ENCODE measurements at places on chromosomes 3 and 15. TPM values are rescaled to one million over a fixed set of nuclear protein-coding genes. Genes with fewer than 3 reads are reported as not detected.

GRCh38 chr3:157841029-157841428 lies 265.2 kb downstream of the SHOX2 start:
- DNase-seq = no peak

FRMD4B gene
- 74.6 TPM for total RNA-seq

RAB43 gene
- 7.9 TPM for total RNA-seq

- no peak for DNase-seq
These were observed 7.9 kb upstream of the ATP2B2 start for GRCh38 chr3:10513306-10513705.

DNA sequence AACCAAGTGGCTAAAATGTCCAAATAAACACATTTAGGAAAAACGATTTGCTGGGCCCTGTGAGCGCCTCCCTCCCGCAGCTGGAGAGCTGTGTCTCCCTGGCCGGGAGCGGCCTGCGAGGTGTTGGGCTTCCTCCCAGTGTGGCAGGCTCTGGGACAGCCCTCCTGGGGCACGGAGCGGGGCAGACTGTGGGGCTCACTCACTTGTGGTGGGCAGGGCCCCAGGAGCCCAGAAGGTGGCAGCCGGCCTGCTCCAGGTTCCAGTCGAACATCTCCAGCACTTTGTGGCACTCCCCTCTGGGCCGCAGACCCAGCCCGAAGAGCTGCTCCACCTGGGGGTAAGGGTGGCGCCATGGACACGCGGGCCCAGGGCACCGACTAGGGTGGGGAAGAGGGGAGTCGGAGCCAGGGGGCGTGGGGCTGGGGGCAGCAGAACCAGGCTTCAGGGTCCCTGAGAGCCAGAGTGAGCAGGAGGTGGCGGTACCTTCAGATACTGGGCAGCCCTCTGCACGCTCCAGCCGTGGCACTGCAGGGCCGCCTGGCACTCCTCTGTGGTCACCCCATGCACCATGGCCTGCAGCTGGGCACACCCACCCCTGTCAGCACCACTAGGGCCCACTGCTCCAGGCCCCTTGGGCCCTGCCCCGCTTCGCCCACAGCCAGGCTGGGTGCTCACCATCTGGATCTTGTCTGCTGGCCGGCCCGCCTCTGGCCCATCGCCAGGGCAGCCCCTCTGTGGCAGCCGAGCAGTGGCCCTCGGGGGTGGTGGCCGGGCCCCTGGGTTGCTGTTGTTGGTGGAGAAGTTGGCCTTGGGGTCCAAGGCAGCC lies 41.5 kb downstream of the TNK2 start:
- no peak for DNase-seq

MAP6D1 gene
- total RNA-seq = 4.7 TPM

GOLGA6C gene
- total RNA-seq = not detected

DNA sequence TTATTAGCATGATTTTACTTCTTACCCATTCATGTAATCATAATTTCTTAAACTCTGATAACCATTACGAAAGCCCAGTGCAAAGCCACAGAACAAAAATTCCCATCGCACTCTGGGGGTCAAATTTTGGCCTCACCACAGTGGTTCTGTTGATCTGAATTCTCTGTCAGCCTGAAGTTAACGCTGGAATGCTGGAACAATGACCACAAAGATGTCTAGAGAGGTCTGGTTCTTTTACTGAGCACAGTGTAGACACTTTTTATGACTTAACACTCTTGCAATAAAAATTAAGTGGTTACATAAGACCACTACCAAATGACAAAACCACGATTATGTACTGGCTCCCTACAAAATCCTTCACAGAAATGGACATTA lies 94.7 kb downstream of the PDZRN3 start:
- DNase-seq = no peak

DNA sequence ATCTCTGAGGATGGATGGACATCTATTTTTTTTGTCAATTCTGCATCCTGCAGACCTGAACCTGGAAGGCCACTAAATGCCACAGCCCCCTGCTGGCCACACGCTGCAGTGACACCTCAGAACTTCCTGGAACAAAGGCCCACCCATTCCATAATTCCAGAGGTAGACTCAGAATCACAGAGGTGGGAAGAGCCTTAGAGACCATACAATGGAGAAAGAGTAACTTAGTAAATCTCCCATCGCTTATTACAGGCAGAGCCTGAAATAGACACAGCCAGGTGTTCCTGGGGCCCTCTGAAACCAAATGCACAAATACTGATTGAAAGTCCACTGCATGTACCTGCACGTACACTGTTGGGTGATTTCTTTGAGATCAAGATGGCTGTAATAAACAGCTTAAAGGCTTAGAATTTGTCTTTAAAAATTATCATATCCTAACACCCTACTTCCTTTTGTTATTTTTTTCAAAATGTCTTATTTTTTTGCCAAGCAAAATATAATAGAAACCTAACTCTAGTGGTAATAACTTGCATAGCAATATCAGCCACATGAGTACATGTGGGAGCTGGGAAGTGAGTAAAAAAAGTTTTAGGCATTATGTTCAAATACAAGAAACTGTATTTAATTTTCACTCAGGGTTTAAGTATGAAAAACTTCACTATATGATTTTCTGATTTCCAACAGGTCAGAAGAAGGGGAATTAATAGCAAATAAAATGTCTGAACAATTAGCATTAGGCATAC lies 62.7 kb downstream of the EOMES start:
- DNase-seq = no peak

CPEB1 gene
- total RNA-seq = 0.97 TPM

All from suprapubic skin (tissue), 4 donors.